ENCODE measurements at places on chromosomes 7 and 10.

GRCh38 chr10:5719546-5719945, 34.9 kb downstream of the TASOR2 start:
- no peak for DNase-seq

- no peak for DNase-seq
Measured at GRCh38 chr7:74006451-74007241, 21.3 kb upstream of the ELN start.

- no peak for DNase-seq
Measured at GRCh38 chr10:110017052-110017451, 9.3 kb downstream of the ADD3 start.

DNA sequence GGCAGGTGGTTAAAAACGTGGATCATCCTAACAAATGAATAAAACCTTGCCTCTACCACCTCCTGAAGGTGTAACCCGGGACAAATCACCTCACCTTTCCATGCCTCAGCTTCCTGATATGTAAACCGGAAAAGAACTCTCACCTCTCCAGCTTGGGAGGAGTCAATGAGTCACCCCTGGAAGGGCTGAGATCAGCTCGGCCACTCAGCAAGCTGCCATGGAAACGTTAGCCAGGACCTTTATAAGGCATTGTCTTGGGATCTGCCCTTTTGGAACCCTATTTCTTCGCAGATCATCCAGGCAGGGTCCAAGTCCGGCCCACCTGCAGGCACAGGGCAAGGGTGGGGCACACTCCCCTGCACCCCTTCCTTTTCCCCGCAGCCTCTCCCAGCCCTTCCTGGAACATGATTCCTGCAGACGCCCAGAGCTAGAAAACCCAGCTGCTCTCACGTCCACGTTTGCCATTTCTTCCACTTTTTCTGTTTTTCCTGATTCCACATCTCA, 81.6 kb upstream of the PFKP start:
- no peak for DNase-seq

DNA sequence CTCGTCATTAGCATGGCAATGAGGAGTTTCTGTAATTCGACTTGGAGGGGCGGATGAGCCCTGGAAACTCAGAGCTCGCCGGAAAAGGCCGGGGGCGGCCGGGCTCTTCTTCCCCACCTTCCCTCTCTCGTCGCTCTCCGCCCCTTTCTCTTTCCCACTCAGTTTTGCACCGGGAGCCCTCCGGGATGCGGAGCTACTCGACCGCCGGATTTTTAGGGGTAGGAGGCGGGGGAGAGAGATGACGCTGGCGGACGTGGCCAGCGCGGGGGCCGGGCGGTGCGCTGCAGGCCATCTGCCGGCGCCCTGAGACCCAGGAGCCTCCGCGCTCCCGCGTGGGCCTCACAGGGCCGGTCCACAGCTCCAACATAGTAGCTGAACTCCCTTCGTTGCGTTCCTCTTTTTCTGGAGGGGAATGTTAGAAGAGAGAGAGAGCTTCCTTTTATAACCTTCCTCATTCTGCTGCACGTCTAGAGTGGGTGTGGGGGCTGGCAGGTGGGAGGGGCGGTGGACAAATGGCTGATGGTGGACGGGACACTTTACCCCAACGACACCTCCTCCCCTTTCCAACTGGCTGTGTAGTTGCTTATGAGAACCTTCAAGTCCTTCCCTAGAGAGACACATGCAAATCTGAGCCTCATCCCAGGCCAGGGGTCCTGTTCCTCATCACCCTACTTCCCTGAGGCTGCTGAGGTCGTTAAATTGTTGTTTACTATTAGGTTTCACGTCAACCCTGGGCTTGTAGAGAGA, 1.1 kb upstream of the HOXA1 start:
- peak; percentile 12 for DNase-seq

DNA sequence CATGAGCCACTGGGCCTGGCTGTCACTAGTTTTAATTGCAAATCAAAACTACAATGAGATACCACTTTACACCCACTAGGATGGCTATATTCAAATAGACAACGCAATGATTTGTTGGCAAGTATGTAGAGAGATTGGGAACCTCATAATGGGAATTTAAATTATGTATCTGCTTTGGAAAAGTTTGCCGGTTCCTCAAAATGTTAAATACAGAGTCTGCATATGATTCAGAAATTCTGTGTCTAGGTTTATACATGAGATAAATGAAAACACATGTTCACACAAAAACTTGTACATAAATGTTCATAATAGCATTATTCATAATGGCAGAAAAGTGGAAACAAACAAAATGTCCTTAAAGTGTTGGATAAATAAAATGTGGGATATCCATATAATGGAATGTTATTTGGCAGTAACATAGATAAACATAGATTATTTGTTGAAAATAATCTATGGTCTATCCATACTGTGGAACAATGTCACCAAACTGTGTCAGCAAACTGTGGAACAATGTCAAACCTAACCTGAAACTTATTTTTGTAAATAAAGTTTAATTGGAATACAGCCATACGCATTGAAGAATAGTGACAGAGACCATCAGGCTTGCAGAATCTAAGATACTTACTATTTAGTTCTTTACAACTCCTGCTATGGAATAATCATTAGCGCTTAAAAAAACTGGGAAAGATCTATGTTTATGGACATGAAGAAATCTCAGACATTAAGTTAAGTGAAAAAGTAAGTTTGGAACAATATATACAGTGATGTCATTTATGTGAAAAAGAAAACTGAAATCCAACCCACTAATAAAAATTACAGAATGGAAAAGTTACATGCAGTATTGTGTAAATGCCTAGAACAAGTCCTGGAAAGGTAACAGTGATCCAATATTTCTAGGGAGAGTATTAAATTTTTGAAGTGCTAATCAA, 70.9 kb downstream of the CCDC7 start:
- DNase-seq, result no peak

- no peak for DNase-seq
Measured at GRCh38 chr7:698515-699475, 27.7 kb upstream of the DNAAF5 start.

DNA sequence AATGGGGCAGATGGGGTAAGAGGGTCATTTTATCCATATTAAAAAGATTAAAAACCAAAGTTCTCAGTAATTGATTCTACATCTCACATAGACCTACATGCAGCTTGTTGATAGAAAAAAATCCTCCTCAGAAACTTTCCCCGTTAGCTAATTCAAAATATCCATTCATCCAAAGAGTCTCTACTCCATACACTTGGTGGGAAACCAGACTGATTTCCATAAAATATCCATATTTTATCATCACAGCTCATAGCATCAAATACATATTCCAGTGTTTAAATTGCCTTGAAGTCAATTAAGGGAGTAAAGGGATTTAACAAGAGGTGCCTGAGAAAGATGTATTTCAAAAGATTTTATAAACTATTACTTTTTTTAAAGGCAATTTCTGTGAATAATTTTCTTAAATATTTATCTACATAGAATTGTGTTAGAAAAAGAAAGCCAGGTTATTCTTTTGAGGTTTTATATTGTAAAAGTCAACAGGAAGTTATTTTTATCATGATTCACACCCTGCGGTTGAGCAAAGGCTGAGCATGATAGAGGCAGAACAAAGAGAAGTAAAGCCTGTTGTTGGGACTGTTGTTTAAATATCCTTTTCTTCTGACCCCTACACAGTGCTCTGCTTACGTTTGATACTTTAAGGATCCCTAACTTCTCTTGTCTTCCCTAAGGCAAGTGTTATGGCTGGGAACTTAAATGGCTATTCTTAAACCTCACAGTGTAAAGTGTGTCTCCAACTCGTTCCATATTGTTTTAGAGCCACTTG, 266.7 kb downstream of the PRKG1 start:
- DNase-seq, result no peak

GRCh38 chr10:110009736-110010475, 2.1 kb downstream of the ADD3 start:
- no peak for DNase-seq

GRCh38 chr10:70659306-70659705, 13.0 kb upstream of the ADAMTS14 start:
- no peak for DNase-seq

GRCh38 chr7:135914346-135914745, 62.8 kb downstream of the MTPN start:
- DNase-seq, result no peak

All from Ammon's horn (tissue), 1 donor.